Liver (tissue), 10 donors: ENCODE measurements at places on chromosomes 4 and X. TPM values are rescaled to one million over a fixed set of nuclear protein-coding genes. Genes with fewer than 3 reads are reported as not detected.

DNA sequence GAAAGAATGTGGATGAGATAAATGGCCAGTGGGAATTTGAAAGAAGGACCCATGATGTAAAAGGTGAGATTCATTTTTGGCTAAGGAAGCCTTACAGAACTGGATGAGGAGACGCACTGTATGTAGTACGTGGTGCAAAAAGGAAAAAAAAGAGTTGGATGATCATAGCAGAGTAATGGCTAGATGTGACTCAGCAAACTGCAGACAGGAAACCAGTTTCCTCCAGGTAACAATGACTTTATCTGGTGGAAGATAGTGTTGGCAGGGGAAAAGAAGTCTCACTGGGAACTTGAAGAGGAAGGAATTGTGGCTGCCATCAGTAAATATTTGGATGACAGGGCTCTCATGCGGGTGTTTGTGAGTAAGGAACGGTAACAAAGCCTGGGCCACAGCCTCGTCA is 243.2 kb downstream of the CPE start:
- no peak overlapping the region for H3K4me3 ChIP-seq
- H3K4me1 ChIP-seq: no peaks in the 10 kb centered on the region
- no peak for DNase-seq
- no peaks in the 10 kb centered on the region for H3K36me3 ChIP-seq
- no peak overlapping the region for H3K27ac ChIP-seq

GRCh38 chr4:184358521-184359232 is 115.7 kb downstream of the IRF2 start:
- H3K4me3 ChIP-seq: no peak overlapping the region
- no peak for DNase-seq
- no peaks in the 10 kb centered on the region for H3K36me3 ChIP-seq
- H3K27me3 ChIP-seq: no peaks in the 10 kb centered on the region

GRCh38 chr4:145565328-145565727 is 53.9 kb upstream of the MMAA start:
- H3K4me1 ChIP-seq: no peaks in the 10 kb centered on the region
- DNase-seq: no peak
- no peaks in the 10 kb centered on the region for H3K36me3 ChIP-seq
- H3K27me3 ChIP-seq: no peaks in the 10 kb centered on the region

DNA sequence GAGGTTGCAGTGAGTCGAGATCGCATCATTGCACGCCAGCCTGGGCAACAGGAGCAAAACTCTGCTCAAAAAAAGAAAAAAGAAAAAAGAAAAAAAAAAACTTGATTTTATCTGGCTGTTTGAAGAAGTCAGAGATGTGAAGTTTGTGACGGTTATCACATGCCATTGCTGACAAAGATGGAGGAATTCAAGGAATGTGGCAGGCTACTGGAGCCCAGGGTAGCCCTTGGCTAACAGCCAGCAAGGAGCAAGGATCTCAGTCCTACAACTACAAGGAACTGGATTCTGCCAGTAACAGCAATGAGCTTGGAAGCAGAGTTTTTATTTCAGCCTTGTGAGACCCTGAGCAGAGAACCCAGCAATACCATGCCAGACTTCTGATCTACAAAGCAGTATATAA is 24.3 kb upstream of the TET2 start:
- no peaks in the 10 kb centered on the region for H3K27me3 ChIP-seq
- no peak overlapping the region for H3K27ac ChIP-seq
- H3K36me3 ChIP-seq: no peaks in the 10 kb centered on the region
- H3K4me1 ChIP-seq: no peaks in the 10 kb centered on the region

DNA sequence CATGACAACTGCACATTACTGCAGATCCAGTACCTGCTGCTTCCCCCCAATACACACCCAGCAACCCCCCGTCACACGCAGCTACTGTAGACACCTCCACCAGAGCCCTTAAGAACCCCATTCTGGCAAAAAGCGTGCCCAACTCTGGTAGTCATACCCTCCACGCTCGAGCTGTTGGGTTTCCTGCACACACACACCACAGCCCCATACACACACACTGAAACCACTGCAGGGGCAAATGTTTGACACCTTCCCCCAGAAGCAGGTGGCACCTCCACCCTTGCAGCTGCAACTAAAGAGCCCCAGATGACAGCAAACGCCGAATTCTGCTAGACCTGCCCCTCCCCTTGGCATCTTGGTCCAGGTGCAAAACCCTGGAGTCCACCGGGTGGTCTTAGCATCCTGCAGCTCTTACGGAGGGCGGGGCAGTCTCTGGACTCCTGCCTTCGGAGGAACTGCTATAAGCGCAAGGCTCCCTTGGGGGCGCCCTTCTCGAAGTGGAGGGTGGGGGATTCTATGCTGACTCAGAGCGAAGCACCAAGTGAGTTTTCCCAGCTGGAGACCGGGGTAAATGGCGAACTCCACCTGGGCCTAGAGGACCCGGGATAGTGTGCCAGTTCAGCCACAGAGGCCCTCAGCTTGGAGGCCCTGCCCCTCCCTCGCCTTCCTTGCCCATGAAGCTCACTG is 1.5 kb downstream of the FRMPD3 start:
- DNase-seq: no peak
- no peaks in the 10 kb centered on the region for H3K27me3 ChIP-seq
- no peak overlapping the region for H3K4me3 ChIP-seq
- no peak overlapping the region for H3K27ac ChIP-seq

GRCh38 chrX:85503258-85504158 is 124.0 kb upstream of the POF1B start:
- H3K4me3 ChIP-seq: no peak overlapping the region
- H3K27ac ChIP-seq: no peak overlapping the region
- no peaks in the 10 kb centered on the region for H3K36me3 ChIP-seq
- no peak for DNase-seq

Gene GPR143
- 0.50 TPM for polyA plus RNA-seq

- H3K27ac ChIP-seq: no peak overlapping the region
- no peak overlapping the region for H3K4me3 ChIP-seq
- H3K27me3 ChIP-seq: no peaks in the 10 kb centered on the region
- H3K4me1 ChIP-seq: no peaks in the 10 kb centered on the region
These were observed 80.8 kb upstream of the BMPR1B start for GRCh38 chr4:94676970-94677369.

Gene NOA1
- 6.2 TPM for polyA plus RNA-seq

- no peaks in the 10 kb centered on the region for H3K4me1 ChIP-seq
- H3K36me3 ChIP-seq: no peaks in the 10 kb centered on the region
These were observed 5.6 kb downstream of the RHOH start for GRCh38 chr4:40202474-40202873.

Gene CXCR3
- 0.25 TPM for polyA plus RNA-seq

DNA sequence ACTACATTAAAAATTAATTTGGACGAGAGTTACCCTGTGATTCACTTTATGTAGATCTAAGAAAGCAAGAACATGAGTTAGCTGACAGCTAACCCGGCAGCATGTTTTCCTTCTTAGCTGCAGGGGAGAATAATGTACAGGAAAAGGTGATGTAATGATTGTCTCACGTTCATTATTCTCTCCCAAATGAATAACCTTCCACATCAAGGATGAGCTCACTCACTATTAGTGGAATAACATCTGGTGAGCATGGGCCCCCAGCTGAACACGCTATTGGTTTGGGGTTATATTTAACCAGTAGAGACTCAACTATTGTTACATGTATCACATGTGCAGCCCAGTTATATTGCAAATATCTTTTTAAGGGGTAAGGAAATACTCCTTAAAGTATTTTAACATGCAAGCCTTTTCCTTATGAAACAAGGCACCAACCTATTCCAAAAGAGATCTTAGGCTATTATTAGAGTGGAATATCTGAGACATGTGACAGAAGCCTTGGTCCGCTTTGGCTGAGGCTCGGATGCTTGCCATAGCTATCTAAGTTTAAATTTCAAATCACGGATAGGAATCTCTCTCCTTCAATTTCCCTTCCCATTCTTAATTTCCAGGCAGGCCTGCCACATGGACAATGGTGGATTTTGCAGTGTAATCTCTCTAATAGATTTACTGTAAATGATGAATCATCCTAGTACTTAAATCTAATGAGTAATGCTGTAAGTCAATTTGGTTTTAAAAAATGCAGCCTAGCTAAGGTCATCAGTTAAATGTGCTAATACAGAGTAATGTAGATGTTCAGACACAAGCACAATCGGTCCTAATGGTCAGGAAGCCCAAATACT is 99.0 kb upstream of the OTUD4 start:
- H3K27ac ChIP-seq: no peak overlapping the region
- H3K27me3 ChIP-seq: no peaks in the 10 kb centered on the region
- H3K4me3 ChIP-seq: no peak overlapping the region
- no peaks in the 10 kb centered on the region for H3K36me3 ChIP-seq

Gene SH3RF1
- polyA plus RNA-seq: 2.7 TPM

DNA sequence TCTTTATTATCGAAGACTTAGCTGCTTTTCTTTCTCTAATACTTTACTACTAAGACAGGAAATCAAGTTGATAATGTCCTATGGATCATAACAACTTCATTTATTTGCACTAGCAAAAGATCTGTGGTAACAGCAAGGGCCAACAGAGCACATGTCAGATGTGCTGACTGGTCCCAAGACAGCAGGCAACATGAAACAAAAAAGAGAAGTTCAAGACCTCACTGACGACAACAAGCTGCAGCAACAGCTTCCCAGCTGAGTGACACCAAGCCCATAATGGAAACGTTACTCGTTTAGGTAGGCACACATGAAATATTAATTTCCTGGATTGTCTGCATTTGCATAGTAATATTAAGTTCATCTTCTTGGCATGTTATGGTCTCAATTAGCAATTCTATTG is 126.9 kb downstream of the UNC5C start:
- no peak for DNase-seq
- H3K4me1 ChIP-seq: no peaks in the 10 kb centered on the region
- no peak overlapping the region for H3K27ac ChIP-seq
- no peaks in the 10 kb centered on the region for H3K27me3 ChIP-seq
- H3K4me3 ChIP-seq: no peak overlapping the region

Gene SYP
- 0.33 TPM for polyA plus RNA-seq

DNA sequence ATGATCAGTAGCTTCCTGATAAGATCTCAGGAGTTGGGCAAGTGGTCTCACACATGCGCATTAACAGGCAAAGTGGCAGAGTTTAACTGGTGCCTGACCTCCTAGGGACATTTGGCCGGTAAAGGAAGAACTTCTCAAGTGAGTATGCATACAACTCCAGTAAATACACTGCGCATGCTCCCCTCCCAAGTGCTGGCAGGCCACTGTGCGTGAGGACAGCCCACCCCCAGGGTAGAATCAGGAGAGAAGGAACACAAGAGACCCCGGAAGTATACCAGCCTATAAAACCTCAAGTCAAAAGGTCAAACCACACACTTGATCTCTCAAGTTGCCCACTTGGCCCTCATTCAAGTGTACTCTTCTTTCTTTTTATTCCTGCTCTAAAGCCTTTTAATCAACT is 225.5 kb upstream of the ANKRD50 start:
- no peak for DNase-seq
- H3K4me3 ChIP-seq: no peak overlapping the region
- no peaks in the 10 kb centered on the region for H3K27me3 ChIP-seq
- no peaks in the 10 kb centered on the region for H3K4me1 ChIP-seq

DNA sequence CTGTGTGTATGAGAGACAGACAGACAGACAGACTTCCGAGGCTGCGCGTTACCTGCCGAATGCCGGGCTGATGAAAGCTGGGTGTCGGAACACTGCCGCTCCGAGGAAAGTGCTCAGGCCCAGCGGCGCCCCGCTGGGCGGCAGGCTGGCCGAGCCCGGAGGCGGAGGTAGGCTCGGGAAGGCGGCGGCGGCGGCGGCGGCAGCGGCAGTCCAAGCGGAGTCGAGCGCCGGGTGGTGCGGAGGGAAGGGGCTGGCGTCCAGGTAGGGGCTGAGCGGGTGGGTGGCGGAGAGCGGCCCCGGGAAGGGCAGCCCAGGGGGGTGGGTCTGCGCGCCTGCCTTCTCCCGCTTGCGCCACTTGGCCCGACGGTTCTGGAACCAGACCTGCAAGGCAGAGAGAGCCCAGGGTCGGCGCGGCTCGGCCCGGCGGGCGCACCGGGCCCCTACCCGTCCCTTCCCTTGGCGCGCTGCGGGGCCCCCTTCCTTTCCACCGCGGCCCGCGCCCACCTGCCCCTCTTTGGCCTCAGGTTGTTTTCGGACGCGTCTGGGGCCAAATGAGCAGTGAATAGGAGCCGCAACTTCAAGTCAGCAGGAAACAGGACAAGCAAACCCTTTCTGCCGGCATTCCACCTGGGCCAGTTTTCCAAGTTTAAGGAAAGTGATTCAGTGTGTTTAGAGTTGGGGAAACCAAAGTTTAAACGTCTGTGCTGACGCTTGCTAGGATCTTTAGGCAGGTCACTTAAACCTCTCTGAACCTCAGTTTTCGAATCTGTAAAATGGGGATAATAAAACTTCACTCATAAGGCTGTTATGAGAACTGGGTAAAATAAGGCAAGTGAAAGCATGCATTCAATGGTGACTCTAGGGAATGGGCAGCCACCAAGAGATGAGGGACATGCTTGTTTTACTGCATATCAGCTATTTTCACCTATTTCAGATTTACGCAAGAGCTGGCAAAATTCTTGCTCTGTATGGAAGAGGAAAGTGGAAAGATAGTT is 8.4 kb downstream of the ARX start:
- DNase-seq: no peak
- H3K36me3 ChIP-seq: no peaks in the 10 kb centered on the region
- peaks cover 13% of the 10 kb centered on the region for H3K27me3 ChIP-seq
- H3K27ac ChIP-seq: no peak overlapping the region
- H3K4me1 ChIP-seq: peaks cover 11% of the 10 kb centered on the region

- H3K4me3 ChIP-seq: no peak overlapping the region
- no peak for DNase-seq
- no peak overlapping the region for H3K27ac ChIP-seq
These were observed 25.7 kb downstream of the PNMA5 start for GRCh38 chrX:152968193-152968592.

GRCh38 chr4:187789078-187789477 is 206.5 kb upstream of the ZFP42 start:
- no peaks in the 10 kb centered on the region for H3K4me1 ChIP-seq
- no peak overlapping the region for H3K4me3 ChIP-seq
- H3K36me3 ChIP-seq: no peaks in the 10 kb centered on the region
- no peak overlapping the region for H3K27ac ChIP-seq

DNA sequence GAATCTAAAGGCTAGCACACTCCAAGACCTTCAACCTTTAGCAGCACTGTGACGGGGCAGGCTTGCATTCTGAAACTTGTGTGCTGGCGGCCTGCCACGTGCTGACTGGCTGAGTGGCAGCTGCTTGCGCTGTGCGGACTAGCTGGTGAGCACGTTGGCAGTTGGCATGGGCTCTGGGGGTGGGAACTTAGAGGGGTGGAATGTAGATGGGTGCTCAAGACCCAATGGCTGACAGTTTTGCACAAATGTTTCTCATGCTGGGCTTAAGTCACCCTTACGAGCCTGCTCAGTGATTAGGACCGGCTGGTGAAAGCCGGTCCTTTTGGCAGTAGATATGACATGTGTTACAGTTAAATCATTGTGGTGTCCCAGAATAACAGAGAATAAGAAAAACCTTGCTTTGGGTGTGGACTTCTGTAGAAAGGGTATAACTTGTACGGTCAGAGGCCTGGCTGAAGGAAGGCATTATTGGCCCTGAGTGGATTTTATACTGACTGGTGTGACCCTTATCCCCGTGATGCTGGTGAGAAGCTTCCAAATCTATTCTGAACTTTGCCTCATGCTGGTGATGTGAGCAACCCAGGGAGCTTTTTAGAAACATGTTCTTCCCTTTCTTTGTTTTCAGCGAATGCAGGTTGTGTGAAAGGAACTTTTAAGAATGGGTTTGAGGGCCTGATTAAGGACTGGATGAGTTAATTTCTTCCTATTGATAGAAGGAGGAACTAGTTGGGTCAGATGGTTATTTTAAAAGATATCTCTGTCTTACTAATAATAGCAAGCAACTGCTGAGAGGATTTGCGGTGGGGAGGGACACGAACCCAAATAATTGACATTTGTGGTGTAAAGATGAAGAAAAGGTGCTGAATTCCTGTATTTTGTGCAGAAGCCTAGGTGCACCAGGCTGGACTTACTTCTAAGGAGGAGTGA is 107.4 kb upstream of the SLC4A4 start:
- H3K27me3 ChIP-seq: no peaks in the 10 kb centered on the region
- peaks cover 58% of the 10 kb centered on the region for H3K4me1 ChIP-seq
- no peak overlapping the region for H3K4me3 ChIP-seq

Gene SULT1B1
- polyA plus RNA-seq: 12.4 TPM

Gene MTM1
- 5.9 TPM for polyA plus RNA-seq
